ENCODE measurements at places on chromosomes 3 and 15.

GRCh38 chr15:37246065-37246464 is 145.7 kb upstream of the MEIS2 start:
- no peak for DNase-seq

- no peak for DNase-seq
Observed at GRCh38 chr3:147651107-147651778, 242.1 kb downstream of the ZIC1 start.

DNA sequence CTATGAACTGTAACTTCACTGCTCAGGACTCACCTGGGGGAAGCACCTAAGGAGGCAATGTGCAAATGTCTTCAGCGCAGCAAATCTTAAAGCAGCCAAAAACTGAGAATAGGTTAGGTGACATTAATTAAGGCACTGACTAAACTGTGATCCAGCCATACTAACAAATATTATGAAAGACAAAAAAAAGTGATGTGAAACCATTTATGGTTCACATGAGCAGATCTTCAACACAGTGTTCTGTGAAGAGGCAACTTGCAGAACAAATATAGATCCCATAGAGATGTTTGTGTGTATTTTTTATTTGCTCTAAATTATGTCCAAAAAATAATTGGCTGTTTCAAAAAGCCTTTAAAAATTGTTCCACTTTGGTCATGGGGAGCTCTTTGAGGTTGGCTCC is 24.1 kb upstream of the MITF start:
- no peak for DNase-seq

DNA sequence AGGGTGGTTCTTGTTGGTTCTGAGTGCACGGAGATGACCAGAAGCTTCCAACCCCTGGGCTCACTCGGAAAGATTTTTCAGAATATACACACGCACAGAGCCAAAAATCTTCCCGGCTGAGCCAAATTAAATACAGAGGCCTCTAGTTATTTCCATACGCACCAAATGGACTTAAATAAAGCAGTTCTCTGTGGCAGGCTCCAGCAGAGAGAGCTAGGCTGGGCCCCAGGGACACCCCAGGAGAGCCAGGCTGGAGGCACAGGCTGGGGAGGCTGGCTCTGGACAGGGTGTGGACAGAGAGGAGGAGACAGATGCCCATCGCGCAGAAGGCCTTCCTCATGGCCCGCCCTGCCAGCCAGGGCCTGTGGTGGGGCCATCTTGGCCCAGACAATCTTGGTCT is 115.9 kb downstream of the IQSEC1 start:
- no peak for DNase-seq

DNA sequence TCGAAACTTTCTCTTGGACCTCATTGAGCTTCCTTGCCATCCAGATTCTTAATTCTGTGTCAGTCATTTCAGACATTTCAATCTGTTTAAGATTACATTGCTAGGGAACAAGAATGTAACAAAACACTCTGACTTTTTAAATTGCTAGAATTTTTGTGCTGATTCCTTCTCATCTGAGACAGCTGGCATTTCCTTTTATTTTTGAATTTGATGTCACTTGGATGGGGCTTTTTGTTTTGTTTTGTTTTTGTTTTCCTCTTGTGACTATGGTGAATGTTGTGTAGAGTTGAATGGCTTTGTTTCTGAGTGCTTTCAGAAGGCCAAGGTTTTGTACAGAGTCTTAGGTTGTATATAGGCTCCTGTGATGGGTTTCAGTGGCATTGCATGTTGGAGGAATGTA is 1129.3 kb downstream of the NAALADL2 start:
- no peak for DNase-seq

- DNase-seq = no peak
Observed at GRCh38 chr15:70627322-70627721, 136.0 kb downstream of the UACA start.
